Activated T-helper 9 cell treated with anti-CD3 and anti-CD28 coated beads, Interleukin-2, amount 50 U/mL, for 16 hours (primary cell): ENCODE measurements at places on chromosomes 6 and 20.

DNA sequence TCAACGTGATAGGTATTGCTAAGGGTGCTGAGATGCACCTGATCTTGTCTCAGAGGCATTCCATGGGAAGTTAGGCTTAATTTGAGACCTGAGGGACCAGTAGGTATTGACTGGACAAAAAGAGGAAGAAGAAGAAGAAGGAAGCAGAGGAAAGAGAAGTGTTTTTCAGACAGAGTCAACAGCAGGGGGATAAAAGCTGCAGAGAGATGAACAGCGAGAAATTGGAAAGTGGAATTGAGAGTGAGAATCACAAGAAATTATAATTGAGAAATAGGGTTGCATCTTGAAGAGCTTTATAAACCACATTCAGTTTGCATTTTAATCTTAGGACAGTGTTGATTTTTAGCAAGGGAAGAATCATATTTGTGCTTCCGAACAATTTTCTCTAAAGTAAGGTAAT is 254.0 kb downstream of the CD83 start:
- no peak for DNase-seq

- no peak for DNase-seq
Measured at GRCh38 chr6:158391276-158391675, 79.0 kb downstream of the TULP4 start.

GRCh38 chr20:3787324-3788014 is 929 bp upstream of the CENPB start:
- DNase-seq: no peak

- DNase-seq: no peak
Measured at GRCh38 chr6:151301547-151301946, 61.8 kb downstream of the AKAP12 start.

- DNase-seq: no peak
Measured at GRCh38 chr20:46206025-46206424, 87.9 kb downstream of the CD40 start.

- DNase-seq: no peak
Measured at GRCh38 chr6:156912431-156912830, 135.3 kb downstream of the ARID1B start.
